ENCODE measurements at places on chromosomes 11 and 22.

DNA sequence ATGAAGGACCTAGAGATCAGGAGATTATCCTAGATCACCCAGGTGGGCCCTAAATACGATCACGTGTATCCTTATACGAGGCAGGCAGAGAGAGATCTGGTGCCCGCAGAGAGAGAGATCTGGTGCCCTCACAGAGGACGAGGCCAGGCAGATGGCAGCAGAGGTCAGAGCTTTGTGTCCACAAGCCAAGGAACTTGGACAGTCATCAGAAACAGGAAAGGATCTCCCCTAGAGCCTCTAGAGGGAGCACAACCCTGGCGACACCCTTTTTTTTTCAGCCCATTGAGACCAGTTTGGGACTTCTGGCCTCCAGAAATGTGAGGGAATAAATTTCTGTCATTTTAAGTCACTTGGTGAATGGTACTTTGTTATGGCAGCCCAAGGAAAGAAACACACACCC is 25.5 kb upstream of the TIMP3 start:
- DNase-seq: no peak

DNA sequence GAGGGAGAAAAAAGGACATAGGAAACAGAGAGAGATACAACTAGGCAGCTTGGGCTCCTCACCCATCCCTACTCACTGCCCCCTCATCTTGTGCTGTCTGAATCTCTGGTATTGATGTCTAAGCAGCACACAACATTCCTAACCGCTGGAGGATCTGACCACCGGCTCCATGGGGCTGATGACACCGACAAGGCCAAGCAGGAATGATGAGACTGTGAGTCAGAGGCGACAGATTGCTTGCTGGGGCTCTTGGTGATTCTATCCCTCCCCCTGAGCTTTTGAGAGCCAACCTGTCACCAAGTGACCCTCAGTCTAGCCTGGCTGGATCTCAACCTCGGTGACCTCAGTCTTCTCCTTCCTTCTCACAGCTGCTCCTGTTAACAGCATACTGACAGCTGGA is 13.8 kb downstream of the PAMR1 start:
- DNase-seq: no peak

DNA sequence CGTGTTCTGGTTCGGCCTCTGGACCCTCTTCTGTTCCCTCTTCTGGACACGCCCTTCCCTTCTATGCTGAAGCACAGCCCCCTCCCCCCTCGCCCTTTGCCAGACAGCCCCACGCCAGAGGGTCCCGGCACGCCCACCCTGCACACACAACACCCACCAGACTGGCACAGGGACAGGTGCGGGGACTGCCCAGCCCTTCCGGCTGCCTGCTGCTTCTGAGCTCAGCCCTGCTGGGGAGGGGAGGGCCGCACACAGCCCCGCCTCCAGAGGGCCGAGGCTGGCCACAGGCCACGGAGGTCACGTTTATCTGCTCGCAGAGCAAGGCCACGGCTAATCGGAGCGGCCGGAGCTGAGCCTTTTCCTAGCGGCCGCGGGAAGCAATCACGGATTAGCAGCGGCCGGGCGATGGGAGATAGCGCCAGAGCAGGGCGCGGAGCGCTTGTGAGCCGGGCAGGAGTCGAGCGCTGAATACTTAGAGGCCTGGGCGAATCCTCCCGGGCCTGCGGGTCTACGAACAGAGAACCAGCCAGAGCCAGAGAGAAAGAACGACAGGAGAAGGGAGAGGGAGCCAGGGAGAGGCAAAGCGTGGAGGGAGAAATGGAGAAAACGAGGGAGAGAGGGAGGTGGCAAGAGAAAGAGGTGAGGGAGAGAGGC is 21.5 kb downstream of the OTUB1 start:
- peak; percentile 25 for DNase-seq

- no peak for DNase-seq
Observed at GRCh38 chr11:34928960-34929680, 12.7 kb downstream of the PDHX start.

GRCh38 chr22:39422721-39423120 is 23.1 kb downstream of the TAB1 start:
- no peak for DNase-seq

- no peak for DNase-seq
Observed at GRCh38 chr11:81377418-81377817, 1356.2 kb downstream of the FAM181B start.

DNA sequence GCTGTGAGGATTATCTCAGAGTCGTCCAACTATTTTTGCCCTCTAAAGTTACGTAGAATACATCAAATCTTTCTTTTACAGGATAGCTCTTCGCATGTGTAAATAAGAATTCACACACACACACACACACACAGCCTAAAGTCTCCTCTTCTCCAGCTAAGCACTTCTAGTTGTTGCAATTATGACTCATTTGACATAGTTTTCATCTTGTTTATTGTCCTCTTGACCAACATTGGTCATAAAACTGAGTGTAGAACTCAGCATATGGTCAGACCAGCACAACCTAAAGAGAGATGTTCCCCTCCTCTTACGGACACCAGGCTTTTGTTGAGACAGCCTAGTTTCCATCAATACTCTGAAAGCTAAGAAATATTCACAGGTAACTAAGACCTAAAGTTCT is 234.2 kb downstream of the BLID start:
- no peak for DNase-seq

DNA sequence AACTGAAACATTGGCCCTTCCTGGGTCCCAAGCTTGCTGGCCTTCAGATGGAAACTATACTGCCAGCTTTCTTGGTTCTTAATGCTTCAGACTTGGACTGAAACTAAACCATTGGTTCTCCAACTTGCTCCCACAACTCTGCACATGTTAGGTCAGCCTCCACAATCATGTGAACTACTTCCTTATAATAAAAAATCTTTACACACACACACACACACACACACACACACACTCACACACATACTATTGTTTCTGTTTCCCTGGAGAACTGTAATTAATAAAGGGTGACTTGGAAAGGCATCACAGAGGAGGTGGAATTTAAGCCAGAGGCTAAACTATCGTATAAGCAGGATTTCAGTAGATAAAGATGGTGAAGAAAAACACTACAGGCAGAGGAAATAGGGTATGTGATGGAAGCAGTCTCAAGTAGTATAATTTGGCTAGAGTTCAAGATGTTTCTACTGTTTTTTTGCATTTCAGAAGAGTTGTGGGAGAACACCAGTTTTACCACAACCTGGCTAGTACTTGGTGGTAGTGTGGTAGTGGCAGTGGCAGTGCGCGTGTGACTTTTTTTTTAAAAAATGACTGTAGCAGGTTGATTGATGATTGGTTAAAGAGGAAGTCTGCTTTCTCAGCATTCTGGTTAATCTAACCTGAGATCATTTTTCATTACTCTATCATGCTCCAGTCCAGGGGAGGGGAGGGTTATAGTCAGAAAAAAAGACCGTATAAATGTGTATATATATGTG is 70.1 kb downstream of the PDE3B start:
- DNase-seq: peak; percentile 71

- no peak for DNase-seq
Observed at GRCh38 chr11:70158201-70158600, 44.9 kb upstream of the FADD start.

DNA sequence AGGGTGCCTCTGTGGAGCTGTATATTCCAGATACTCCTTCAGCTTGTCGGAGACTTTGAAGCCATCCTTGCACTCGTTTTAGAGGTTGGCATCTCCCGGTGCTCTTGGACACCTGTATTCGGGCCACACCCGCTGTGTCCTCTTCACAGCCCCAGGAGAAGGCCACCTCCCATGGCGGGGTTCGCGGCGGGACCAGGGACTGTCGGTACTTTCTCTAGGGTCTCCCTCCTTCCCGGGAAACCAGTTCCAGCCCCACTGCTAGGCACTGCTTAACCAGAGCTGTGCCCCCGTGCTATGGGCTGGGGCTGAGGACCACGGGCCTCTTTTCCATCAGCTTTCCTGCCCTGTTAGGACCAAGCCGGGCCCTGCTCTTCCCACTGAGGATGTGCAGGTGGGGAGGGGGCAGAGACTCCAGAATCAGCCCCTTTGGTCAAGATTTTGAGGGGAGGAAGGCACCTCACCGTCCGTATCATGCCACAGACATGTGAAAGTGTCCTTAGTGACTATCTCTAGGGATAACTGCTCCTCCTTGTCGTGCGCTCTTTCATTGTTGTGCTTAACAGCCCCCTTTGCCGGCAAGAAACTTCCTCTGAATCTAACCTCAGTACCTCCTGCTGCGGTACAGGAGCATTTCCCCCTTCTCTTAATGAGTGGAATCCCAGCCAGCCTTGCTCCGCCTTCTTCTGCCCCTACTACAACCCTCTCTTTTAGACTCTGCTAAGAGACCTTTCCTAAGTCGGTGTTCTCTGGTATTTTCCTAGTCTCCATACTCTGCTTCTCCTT is 1.2 kb upstream of the B3GAT1 start:
- no peak for DNase-seq
